ENCODE measurements at places on chromosomes 2 and 18.

- DNase-seq, result no peak
These were observed 175.2 kb downstream of the SH3RF3 start for GRCh38 chr2:109304242-109304641.

DNA sequence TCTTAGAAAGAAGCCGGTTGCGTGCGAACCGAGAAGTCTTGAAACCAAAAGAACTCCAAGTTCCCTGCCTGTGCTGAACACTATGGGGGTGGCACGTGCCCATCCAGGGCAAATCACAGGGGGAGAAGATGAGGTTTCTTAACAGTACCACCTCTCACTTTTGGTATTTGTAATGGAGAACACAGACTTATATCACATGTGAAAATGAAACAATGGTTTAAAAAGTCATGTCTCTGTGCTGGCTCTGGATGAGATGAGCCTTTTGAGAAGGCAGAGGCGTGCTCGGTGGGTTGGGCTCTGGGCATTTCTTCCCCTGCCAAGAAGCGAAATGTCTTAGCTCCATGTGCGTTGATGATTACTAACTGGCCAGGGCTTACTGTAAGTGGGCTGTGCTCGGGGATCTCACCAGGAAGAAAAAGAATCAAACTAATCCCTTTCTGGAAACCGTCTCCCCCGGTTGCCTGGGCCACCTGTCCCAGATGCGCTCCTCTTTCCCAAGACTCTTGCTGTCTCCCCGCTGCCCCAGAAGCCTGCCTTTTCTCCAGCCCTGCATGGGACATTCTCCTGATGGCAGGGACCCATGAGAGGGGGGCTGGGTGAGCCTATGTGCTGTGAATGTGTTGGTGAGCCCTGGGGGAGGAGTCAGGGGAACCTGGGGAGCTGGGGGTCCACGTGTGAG, 252.9 kb downstream of the PRKCE start:
- DNase-seq, result no peak

DNA sequence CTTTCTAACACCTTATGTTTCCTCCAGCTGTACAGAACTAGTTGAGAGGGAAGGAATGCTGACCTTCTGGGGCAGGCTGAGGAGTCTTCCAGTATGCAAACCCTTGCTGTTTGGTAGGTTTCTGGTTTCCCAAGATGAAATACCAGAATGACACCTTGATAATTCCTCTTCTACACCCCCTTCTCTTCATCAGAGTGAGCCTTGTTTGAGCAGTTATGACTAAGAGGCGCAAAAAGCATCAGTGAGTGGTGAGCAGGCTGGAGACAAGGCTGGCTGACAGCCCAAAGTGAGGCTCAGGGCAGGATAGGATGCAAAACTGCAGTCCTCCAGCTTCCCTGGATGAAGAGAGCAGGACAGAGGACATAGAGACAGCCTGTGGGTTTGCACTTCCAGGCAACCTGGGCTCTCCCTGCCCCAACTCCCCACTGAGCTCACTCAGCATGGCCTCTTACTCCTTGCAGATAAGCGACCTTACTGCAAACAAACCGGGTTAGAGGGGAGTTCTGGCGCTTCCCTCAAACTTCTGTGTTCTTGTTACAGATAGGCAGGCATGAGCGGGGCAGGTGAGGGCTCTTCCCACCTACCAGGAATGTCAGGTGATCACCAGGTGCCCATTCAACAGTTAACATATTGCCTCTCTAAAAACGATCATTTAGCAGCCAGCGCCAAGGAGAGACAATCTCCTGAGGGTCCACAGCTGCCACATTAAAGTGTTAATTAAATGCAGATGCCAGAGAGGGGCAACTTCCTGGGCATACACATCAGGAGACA, 5.4 kb downstream of the MPPE1 start:
- no peak for DNase-seq

- no peak for DNase-seq
These were observed 689 bp downstream of the RPRD1A start for GRCh38 chr18:36066686-36067054.
